ENCODE measurements at places on chromosomes 4 and X.

- DNase-seq: no peak
These were observed 1.7 kb upstream of the BMP2K start for GRCh38 chr4:78774417-78774816.

DNA sequence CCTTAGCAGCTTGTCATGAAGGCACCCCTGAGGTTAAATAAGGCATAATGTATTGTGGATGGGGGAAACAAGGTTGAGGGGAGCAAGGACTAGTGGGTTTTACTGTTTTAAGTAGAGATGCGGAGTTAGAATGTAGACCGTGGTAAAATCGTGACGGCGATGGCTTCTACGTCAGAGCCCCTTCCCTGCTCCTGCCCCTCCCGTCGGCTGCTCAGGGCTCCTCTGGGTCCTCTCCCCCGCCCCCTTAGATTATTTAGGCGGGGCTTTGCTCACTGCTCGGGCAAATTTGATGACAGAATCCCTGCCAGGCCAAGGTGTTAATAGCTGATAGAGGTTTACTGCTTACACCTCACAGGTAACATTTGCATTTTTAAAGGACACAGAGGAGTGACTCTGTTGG, 2.3 kb downstream of the FRMPD3 start:
- peak; percentile 84 for DNase-seq

- DNase-seq: no peak
These were observed 109.9 kb downstream of the WDFY3 start for GRCh38 chr4:84856468-84857049.

DNA sequence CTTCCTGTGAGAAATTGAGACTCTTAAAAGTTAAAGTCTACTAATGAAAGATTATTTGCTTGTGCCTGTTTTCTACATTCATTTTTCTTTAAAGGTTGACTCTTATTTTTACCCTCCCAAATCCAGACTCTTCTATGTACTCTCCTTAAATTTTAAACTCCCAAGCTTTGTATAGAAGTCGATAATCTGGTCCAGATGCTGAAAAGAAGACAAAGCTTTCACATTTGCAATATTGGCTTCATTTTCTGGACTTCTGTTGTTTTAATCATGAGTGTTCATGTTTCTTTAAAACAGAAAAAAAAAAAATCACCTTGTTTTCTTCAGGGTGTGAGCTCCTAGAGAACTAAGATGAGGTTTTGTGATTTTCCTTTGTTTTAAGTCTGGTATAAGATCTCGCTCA, 53.2 kb upstream of the TBC1D14 start:
- DNase-seq: no peak

DNA sequence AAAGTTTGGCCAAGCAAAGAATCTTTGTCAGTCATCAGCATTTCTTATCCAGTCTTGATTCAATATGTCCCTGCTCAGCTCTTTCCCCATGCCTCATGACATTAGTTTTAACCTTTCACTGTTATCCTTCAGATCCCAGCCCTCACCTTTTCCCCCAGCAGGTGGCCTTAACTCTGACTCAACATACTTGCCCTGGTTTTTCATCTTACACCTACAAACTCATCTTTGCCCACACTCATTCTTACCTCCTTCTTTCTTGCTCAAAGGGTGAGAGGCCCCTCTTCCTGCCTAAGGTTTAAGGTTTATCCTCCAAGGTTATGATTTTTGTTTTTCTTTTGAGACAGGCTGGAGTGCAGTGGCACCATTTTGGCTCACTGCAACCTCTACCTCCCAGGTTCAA, 10.6 kb upstream of the ANXA5 start:
- no peak for DNase-seq

- DNase-seq: peak; percentile 93
These were observed at the start of gene GLRA3 for GRCh38 chr4:174828845-174829701. Gene GLRA3 (minus strand): TSS chr4:174829247. CDS start chr4:174828811, 436 bp downstream.

DNA sequence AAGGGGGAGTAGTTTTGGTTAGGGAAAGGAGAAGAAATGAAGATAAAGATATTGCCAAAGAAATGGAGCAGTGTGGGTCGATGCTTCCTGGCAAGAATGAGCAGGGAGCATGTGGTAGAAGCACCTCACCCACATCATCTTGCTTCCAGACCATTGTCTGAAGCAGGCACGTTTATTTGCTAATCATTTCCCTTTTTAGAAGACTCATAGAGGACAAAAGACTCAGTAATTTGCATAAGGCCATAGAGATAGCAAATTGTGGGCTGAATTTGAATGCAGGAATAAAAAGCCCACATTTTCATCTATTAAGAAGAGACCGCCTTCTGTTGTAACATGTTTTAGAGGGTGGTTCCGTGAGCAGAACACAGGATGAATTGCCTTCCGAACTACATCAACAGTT, 275.2 kb upstream of the FAT4 start:
- no peak for DNase-seq

- peak; percentile 37 for DNase-seq
These were observed 30.6 kb upstream of the IL9R start for GRCh38 chrX:155966876-155967275.

- DNase-seq: no peak
These were observed 78.2 kb downstream of the EPHA5 start for GRCh38 chr4:65592089-65592488.

GRCh38 chr4:66108898-66109297, 438.6 kb upstream of the EPHA5 start:
- no peak for DNase-seq

GRCh38 chr4:175504318-175504717, 307.7 kb downstream of the GPM6A start:
- no peak for DNase-seq

DNA sequence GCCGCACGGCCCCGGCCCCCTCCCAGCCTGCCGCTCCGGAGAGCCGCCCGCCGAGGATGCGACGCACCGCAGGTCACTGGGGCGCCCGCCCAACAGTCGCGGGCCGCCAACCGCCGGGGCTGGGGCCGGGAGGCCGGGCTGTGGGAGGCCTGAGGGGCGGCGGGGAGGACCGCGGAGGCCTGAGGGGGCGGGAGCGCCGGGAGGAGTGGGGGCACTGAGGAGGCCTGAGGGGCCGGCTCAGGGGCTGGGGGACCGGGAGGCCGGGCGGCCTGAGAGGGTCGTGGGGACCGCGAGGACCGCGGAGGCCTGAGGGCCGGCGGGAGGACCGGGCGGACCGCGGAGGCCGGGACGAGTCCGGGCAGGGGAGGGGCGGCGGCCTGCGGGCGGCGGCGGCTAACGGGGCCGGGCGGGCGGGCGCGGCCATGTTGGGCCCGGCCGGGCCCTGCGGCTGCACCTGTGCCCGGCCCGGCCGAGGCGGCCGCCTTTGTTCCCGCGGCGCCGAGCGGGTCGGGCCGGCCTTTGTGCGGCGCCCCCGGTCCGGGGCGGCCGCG, 353 bp downstream of the NSD2 start:
- DNase-seq: peak; percentile 42

- no peak for DNase-seq
These were observed 58.5 kb upstream of the CLCN4 start for GRCh38 chrX:10098270-10098713.

DNA sequence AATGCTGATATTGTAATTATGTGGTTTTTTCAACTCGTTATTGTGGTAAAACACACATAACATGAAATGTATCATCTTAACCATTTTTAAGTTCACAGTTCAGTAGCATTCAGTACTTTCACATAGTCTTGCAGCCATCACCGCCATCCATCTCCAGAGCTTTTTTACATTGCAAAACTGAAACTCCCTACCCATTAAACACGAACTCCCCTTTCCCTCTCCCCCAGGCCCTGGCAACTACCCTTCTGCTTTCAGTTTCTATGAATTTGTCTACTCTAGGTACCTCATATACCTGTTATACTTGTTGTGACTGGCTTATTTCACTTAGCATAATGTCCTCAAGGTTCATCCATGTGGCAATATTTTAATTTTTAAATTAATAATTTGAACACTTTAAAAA, 380.6 kb downstream of the MAPK10 start:
- DNase-seq: no peak

GRCh38 chrX:107626481-107626880, 1.8 kb upstream of the PRPS1 start:
- DNase-seq: no peak

DNA sequence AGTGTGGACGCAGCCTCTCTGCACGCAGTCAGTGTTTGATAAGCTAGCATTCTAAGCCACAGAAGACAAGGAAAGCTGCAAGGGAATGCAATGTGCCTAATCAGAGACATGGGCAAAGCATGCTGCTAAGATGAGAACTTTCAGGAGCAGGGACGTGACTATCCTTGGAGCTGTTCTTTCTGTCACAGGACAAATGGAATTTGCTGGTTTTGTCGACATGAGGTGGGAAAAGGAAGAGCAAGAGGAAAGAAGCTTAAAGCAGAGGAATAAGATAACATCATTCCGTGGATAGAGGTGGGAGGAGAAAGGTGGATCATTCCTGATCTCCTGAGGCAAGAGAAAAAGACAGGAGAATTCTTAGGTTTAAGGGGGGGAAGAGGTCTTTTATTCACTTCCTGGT, 33.7 kb downstream of the RBM47 start:
- DNase-seq: no peak

DNA sequence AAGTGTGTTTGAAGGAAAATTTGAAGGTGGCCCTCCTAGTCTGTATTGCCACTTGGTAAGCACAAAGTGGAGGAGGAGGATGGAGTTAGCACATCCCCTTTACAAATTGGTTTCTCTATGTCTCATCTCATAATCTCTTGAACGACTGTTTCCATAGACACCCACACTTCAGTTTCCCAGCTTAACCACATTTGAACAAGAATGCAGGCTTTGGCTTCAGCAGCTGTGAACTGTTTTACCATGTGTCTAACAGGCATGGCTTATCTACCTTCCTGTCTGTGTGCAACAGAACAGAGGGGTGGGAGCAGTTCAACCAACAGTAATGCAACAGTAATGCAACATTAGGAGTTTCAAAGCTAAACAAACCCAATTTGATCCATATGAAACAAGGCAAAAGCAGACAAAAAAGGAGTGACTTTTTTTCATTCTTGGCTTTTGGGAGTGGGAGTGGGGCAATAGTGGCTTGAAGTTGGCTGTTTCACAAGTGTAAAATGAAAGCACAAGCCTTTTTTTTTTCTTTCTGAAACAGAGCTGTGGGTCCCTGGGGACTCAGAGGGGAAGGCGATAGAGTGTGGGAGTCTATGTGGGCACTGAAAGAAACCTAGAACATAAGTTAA, 108.0 kb downstream of the ITM2A start:
- no peak for DNase-seq

DNA sequence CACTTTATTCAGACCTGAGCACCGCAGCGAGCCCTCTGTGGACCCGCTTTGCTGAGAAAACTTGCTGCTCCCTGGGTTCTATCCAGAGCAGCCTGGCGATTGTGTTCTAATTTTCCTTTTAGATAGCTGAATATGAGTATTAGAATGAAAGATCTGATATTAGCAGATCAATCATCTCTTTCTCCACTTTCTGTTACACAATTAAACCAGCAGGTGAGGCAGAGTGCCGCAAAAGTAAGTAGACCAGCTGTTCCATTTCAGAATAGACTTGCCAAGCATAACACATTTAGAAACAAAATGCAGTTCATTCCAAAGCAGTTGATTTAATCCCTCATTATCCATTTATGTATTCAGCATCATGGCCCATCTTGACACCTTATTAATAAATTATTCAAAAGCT, 58.6 kb downstream of the PALLD start:
- no peak for DNase-seq

GRCh38 chr4:90317785-90318184, 190.6 kb downstream of the CCSER1 start:
- DNase-seq: no peak

DNA sequence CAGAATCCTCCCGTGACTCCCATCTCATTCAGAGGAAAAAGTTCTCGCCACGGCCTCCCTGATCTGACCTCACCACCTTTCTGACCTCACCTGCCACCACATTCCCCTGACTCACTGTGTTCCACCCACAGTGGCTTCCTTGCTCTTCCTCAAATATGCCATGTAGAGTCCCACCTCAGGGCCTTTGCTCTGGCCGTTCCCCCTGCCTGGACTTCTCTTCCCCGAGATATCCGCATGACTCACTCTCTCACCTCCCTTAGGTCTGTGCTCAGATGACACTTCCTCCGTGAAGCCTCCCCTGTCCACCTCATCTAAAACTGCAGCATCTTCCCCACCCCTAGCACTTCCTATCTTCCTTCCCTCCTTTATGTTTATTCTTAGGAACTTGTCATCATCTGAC, 7.2 kb upstream of the TSPYL2 start:
- DNase-seq: no peak

GRCh38 chrX:10071451-10072144, 85.2 kb upstream of the CLCN4 start:
- DNase-seq: no peak

DNA sequence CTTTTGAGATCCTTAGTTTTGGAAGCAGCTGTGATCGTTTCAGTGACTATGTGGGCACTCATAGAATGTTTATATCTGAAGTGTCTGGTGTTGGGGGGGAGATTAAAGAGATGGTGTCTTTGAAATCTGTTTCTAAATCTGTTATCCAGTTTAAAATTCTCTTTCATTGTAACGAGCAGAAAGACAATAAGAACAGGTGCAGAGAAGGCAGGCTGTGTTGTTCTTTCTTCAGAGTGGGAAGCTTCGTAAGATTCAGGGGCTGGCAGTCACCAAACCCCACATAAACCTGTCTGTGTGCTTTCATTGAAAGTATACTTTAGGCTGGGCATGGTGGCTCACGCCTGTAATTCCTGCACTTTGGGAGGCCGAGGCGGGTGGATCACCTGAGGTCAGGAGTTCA, 16.3 kb upstream of the DHRSX start:
- DNase-seq: no peak

GRCh38 chr4:117400039-117400835, 314.9 kb upstream of the TRAM1L1 start:
- no peak for DNase-seq

GRCh38 chr4:184951668-184952160, 66.6 kb upstream of the HELT start:
- DNase-seq: no peak

DNA sequence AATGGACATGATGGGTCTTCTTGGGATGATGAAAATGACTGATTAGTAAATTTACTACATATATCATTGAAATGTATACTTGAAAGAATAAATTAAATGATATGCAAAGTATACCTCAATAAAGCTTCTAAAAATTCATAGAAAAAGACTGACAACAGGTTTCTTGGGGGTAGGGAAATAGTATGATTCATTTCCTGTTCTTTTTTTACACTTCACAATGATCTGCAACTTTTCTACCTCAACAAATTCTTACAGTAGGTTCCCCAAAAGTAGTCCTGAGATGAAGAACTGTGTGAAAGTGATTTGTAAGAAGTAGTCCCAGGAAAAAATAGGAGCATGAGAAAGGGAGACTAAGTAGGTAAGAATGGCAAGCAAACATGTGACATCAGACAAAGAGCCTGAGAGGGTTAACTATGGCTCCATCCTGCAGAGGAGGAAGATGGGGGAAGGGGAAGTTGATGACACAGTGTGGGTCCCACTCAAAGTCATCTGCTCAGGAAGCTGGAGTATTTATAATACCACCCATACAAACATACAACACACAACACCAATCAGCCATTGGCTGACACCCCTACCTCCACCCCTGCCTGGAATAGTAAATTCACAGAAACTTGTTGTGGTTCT, 73.9 kb downstream of the ARHGAP6 start:
- no peak for DNase-seq

GRCh38 chr4:5965225-5965624, 53.0 kb downstream of the C4orf50 start:
- DNase-seq: no peak

GRCh38 chr4:159284113-159284512, 181.2 kb downstream of the RAPGEF2 start:
- DNase-seq: no peak

GRCh38 chr4:83129264-83129663, 14.7 kb upstream of the PLAC8 start:
- DNase-seq: no peak

GRCh38 chr4:67929426-67929825, 33.9 kb downstream of the TMPRSS11A start:
- DNase-seq: no peak

- no peak for DNase-seq
These were observed 138.6 kb upstream of the CPEB2 start for GRCh38 chr4:14863418-14864364.
